ENCODE measurements at places on chromosomes 2 and 18.

GRCh38 chr2:42973726-42974125 lies 181.3 kb upstream of the HAAO start:
- no peaks in the 10 kb centered on the region for H3K36me3 ChIP-seq
- H3K4me3 ChIP-seq = no peak overlapping the region
- peak; percentile 62 for DNase-seq
- peak overlapping the region; percentile 65 for H3K27ac ChIP-seq
- peaks cover 41% of the 10 kb centered on the region for H3K4me1 ChIP-seq
- no peaks in the 10 kb centered on the region for H3K27me3 ChIP-seq

- no peak overlapping the region for H3K4me3 ChIP-seq
- H3K27ac ChIP-seq = no peak overlapping the region
- peaks cover 26% of the 10 kb centered on the region for H3K4me1 ChIP-seq
- no peaks in the 10 kb centered on the region for H3K27me3 ChIP-seq
- no peaks in the 10 kb centered on the region for H3K36me3 ChIP-seq
Measured at GRCh38 chr2:152400607-152401214, 65.7 kb downstream of the FMNL2 start.

GRCh38 chr18:400456-400855 lies 100.0 kb downstream of the COLEC12 start:
- no peak overlapping the region for H3K4me3 ChIP-seq
- peak overlapping the region; percentile 64 for H3K27ac ChIP-seq
- no peak for DNase-seq
- no peaks in the 10 kb centered on the region for H3K36me3 ChIP-seq
- H3K27me3 ChIP-seq = no peaks in the 10 kb centered on the region

- no peaks in the 10 kb centered on the region for H3K27me3 ChIP-seq
- H3K36me3 ChIP-seq = no peaks in the 10 kb centered on the region
- no peak overlapping the region for H3K27ac ChIP-seq
Measured at GRCh38 chr2:215874418-215874817, 138.9 kb downstream of the MREG start.

Data from osteoblast (primary cell).